ENCODE measurements at places on chromosomes 5 and 9.

GRCh38 chr5:66113160-66113559 is 30.9 kb upstream of the SREK1 start:
- no peak for DNase-seq

- DNase-seq = no peak
Observed at GRCh38 chr5:166994226-166994625, 1297.2 kb upstream of the WWC1 start.

- no peak for DNase-seq
Observed at GRCh38 chr9:6873857-6874256, 116.1 kb downstream of the KDM4C start.

- DNase-seq = no peak
Observed at GRCh38 chr5:69035665-69036064, 58.1 kb upstream of the SLC30A5 start.

GRCh38 chr9:137169896-137170358 is at the start of gene LRRC26:
LRRC26 (minus strand) TSS chr9:137170051; CDS start chr9:137169943, 108 bp downstream.
- no peak for DNase-seq
